ENCODE measurements at places on chromosomes 2 and 18.

DNA sequence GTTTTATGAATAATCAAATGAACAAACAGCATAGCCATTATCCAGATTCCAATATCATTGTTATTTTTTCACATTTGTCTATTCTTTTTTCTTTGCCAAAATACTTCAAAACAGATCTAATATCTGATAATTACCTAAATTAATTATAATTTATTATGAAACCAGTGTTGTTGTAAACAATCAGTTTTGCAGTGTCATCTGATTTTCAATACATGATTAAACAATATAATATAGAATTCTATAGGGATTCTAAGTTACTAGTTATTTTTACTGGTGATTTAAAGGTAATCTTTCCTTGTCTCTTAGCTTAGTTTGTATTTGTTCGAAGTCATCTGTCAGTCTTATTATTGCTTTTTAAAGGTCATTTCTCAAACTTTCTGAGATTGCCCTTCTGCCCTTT lies 101.0 kb downstream of the BIRC6 start:
- no peak for DNase-seq

DNA sequence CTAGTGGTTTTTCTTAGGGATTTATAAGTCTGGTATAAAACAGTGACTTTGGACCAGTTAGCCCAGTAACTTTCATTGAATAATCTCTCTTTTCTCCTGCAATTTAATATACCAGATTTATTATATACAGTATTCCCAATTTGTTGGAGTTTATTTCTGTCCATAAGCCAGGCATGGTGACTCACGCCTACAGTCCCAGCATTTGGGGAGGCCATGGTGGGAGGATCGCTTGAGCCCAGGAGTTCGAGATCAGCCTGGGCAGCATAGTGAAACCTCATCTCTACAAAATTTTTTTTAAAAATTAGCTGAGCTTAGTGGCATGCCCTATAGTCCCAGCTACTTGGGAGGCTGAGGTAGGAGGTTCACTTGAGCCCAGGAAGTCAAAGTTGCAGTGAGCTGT lies 26.7 kb downstream of the CNNM4 start:
- no peak for DNase-seq

- no peak for DNase-seq
Measured at GRCh38 chr2:230886206-230886605, 21.5 kb downstream of the ITM2C start.

GRCh38 chr18:76131738-76132137 lies 363.3 kb downstream of the ZNF516 start:
- no peak for DNase-seq

- no peak for DNase-seq
Measured at GRCh38 chr2:85549095-85549494, 10.1 kb downstream of the MAT2A start.

DNA sequence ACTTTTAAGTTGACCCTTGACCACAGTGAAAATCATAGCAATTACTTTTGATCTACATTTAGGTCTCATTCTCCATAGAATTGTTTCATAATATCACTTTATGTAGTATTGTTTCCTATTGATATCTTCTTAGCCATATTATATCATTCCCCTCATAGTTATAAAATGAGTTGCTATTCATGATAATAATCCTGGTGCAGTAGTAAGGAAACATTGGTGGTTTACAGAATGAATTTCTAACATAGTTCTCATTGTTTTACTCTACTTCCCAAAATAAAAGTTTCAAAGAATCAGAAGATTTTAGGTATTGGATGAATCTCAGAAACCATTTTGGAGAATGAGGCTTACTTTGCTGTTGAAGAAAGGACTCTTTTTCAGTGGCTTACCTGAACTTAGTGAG lies 246.0 kb downstream of the PARD3B start:
- no peak for DNase-seq

DNA sequence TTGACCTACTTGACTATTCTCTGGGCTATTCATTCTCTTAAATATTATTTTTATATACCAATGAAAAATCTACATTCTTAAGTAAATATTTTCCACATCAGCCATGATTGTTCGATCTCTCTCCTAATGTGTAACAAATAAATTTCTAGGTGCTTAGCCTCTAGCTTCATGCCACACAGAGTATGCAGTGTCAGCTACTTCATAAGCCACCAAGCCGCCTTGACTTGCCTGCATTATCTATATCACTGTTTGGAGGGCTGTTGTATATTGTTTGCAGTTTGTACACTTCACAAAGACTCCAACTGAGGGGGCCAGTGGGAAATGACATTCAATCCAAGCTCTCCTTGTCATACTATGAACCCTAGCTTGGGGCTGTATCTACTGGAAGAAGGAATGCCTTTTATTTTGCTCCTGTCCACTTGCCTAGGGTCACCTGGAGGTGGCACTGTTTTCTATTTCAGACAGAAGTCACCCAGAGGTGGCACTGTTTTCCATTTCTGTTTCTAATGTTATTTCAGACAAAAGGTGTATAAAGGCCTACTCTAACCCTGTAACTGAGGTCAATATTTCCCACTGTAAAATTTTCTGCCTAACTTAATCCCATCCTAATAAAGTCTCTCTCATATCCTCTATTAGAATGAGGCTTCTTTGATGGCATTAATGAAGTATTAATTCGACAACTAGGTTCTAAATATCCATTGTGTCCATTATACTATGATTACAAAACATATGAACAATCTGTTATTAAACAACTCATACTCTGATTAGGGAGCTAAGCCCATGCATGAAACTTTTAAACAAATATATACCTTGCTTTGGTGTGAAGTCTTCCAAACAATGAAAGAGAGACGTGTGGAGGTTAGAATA lies 36.4 kb downstream of the COL5A2 start:
- peak; percentile 20 for DNase-seq

DNA sequence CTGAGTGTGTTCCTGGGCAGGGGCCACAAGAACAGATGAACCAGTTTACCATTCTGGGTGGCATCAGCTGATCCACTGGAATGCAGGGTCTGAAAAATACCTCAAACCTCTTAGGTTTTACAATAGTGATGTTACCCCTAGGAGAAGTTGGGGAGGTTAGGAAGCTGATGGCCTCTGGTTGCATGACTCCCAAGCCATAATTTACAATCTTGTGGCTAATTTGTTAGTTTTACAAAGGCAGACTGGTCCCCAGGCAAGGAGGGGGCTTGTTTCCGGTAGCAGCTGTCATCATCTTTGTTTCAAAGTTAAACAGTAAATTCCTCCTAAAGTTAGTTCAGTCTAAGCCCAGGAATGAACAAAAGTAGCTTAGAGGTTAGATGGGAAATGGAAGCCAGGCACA lies 113.8 kb upstream of the SLC38A11 start:
- DNase-seq, result no peak

DNA sequence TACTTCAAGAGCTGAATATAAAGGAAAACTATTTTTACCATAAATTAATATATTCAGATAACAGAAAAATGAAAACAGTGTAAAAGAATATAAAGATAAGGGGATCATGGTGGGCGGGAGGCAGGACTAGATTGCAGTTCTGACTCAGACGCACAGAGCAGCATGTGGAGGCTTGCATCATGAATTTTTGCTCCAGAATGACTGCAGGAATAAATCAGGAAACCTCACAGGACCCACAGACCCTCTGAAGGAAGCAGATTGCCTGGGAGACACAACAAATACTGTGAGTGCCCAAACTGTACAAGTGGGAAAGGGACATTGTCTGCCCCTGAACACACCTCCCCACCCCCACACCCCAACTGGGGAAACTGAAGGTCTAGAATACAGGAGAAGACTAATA lies 19.2 kb upstream of the SIGLEC15 start:
- no peak for DNase-seq

GRCh38 chr2:62578803-62579640 lies 73.0 kb upstream of the TMEM17 start:
- no peak for DNase-seq

GRCh38 chr2:82675186-82675585 lies 1783.9 kb downstream of the SUCLG1 start:
- DNase-seq, result no peak

DNA sequence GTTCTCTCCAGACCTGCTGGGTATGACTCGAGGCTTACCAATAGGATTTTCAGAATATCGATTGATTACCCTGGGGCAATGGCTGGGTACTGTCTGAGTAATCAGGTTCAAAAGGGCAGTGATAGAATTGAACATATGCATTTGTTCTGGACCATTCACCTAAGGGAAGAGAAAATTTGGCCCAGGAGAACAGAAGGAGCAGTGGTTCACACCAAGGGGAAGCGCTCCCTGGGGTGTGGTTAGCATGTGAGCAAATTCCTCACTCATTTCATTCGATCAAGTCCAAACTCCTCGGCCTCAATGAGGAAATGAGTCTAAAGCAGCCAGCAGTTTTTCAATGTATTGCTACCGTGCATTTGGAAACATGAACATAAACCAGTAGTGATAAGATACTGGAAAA lies 55.6 kb downstream of the CYP26B1 start:
- DNase-seq, result no peak
